Lung microvascular endothelial cell (primary cell): ENCODE measurements at places on chromosomes 6 and 20. TPM values are rescaled to one million over a fixed set of nuclear protein-coding genes. Genes with fewer than 3 reads are reported as not detected.

GRCh38 chr20:56463428-56463827 lies 5.0 kb upstream of the RTF2 start:
- DNase-seq: no peak

DNA sequence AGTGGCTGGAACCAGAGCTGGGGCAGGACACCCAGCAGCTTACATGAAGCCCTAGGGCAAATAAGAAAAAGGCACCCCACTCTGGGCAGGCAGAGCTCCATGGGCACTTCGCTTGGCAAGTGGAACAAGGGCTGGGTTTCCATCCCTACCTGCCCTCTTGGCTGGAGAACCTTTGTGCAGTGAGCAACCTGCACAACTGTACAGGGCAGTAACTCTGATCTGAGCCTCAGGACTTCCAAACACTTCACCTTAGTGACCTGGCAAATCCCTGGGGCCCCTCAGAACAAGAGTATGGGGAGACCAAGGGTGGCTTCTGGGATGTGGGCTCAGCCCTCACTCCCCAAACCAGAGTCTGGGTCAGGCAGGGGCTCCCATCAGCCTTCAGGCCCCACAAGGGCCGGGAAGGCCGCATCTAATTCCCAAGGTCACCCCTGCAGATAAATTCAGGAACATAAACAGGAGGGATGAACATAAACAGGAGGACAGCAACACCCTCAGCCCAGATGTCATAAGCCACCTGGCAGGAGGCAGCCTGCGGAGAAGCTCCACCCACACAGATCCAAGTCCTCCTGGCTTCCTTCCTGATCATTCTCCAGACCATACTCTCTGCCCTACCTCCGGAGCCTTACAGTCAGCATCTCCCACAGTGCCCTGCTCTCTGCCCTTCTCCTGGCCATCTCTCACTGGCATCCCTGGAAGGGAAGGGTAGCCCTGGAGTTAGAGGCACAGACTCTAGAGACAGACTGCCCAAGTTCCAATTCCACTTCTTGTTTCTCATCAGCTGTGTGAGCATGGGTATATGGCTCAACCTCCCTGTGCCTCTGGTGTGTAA lies 37.5 kb downstream of the HNF4A start:
- no peak for DNase-seq

DNA sequence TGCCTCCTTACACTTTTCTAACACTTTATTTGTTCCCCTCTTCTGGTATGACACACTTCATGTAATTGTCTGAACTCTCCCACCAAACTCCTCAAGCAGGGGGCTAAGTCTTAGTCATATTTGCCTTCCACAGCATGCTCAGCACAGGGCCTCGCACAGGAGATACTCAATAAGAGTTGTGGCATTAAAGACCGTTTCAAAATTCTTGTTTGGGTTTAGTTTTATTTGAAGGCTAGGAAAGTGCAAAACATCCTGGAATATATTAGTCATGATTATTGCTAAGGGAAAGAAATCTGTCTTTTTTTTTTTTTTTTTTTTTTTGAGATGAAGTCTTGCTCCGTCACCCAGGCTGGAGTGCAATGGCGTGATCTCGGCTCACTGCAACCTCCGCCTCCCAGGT lies 137.6 kb upstream of the ECI2 start:
- no peak for DNase-seq

- DNase-seq: no peak
Measured at GRCh38 chr6:63245909-63246308, 34.6 kb downstream of the FKBP1C start.

GRCh38 chr6:54093326-54093948 lies 17.8 kb upstream of the MLIP start:
- DNase-seq: no peak

- no peak for DNase-seq
Measured at GRCh38 chr6:31784098-31784925, 7.2 kb upstream of the VWA7 start.

- DNase-seq: no peak
Measured at GRCh38 chr6:144736763-144737162, 451.6 kb downstream of the UTRN start.

GRCh38 chr6:45710304-45710821 lies 305.3 kb downstream of the CLIC5 start:
- DNase-seq: no peak

- DNase-seq: no peak
Measured at GRCh38 chr20:19056909-19057308, 155.5 kb upstream of the SLC24A3 start.

DNA sequence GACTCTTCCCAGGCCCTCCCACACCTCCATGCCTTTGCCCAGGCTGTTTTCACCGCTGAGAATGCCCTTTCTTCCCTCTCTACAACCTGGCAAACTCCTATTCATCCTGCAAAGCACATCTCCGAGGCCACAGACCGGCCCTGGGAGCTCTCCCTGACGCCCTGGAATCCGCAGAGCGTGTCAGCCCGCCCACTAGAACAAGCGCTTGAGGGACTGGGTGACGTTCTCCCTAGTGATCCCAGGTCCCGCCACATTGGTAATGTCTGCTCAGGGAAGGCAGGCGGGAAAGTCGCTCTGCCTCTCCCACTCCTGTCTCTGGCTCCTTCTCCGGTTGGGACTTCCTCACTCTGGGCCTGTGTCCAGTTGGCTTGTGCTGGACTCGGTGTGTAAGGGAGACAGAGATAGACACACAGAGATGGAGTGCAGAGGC lies 61.6 kb downstream of the SRC start:
- no peak for DNase-seq

- no peak for DNase-seq
Measured at GRCh38 chr20:12061466-12061865, 143.8 kb downstream of the BTBD3 start.

- DNase-seq: peak; percentile 97
Measured at GRCh38 chr6:166598441-166599138, 12.1 kb upstream of the RAMACL start.

- DNase-seq: no peak
Measured at GRCh38 chr6:5541751-5542432, 280.6 kb downstream of the FARS2 start.

- DNase-seq: no peak
Measured at GRCh38 chr6:2162079-2162445, 83.3 kb downstream of the GMDS start.

DNA sequence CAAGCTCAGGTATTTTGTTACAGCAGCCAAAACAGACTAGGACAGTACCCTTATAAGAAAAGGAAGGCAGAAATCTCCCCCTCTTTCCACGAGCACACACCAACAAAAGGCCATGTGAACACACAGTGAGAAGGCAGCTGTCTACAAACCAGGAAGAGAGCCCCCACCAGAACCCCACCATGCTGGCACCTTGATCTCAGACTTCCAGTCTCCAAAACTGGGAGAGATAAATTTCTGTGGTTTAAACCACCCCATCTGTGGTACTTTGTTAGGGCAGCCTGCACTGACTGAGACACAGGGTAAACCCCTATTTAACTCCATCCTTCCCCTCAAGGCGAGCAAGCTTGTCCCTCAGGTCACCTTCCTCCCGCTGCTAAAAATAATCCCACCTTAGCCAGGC lies 475.8 kb upstream of the JARID2 start:
- DNase-seq: no peak

DNA sequence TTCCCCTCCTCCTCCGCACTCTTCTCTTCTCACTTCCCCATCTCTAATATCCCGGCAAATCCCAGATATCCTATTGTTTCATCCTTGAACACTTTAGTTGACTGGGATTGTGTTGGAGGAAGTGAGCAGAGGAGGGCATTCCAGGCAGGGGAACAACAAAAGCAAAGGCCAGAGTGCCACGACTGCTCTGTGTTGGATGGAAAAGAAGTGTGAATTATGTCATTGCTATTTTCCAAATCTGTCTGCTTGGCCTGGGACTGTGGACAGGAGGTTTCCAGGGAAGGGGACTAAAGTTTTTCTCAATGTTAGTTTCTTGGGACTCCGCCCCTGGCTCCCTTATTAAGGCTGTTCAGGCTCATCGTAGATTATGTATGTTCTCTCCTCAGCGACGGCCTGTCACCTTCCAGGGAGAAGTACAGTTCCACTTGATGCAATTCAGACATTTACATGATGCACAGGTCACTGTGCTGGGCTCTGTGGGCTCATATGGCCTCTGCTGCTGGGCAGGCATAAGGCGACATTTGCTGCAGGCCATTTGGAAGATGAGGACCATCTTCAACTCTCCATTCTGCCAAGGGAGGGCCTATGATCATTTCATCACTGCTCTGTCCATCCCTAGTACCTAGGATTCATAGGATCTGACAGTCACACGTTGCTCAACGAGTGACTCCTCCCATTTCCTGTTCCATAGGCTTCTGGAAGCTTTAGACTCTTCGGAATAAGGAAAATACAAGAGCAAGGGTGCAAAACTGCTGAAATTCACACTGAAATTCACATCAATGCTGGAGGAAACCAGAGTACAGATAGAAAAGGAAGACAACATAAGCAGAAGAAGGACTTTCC lies 99.1 kb upstream of the KCNK16 start:
- DNase-seq: no peak

DNA sequence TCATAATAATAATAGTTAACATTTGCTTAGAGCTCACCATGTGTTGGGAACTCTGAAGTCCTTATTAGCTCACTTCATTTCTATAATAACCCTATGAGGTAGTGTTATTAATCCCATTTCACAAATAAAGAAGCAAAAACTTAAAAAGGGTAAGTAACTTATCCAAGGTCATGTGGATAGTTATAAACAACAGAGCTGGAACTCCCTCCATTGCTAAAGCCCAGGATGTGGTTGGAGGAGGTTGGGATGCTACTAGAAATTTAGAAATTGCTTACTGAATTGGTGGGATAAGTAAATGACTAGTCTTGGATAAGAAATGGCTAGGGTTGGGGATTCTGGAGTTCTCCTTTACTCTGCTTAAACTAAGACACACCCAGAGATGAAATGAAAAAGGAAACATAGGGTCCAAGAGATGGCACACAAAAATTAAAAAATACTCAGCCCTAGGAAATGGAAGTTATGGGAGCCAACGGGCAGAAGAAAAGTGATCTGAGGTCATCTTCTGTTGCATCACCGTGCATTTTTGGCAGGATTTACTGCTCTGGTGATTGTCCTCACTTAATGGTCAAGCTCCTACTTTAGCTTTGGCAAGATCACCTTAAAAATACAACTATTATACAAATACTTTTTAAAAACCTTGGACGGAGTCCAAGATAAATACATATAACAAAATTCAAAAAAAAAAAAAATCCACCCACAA lies 7.7 kb upstream of the CLIC5 start:
- peak; percentile 44 for DNase-seq

- DNase-seq: no peak
Measured at GRCh38 chr20:9166153-9166780, 97.4 kb downstream of the PLCB4 start.

- no peak for DNase-seq
Measured at GRCh38 chr6:148779142-148779562, 32.3 kb downstream of the UST start.

DNA sequence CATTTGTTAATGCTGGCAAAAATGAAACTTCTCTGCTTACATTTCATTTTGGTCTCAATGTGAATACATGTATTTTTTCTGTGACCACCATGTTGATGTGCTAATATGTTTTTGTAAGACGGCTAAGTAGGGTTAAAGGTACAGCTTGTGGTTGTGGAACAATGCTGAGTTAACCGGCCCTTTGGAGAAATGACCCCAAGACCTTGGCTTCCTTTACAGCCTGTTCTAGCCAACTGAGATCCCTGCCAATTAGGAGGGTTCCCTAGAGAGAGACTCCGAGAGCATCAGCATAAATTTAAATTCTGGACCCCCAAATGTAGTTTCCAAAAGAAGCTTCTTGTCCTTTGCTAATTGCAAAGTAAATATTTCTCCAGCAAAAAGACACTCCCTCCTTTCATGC lies 44.4 kb downstream of the RSPO3 start:
- DNase-seq: no peak

DNA sequence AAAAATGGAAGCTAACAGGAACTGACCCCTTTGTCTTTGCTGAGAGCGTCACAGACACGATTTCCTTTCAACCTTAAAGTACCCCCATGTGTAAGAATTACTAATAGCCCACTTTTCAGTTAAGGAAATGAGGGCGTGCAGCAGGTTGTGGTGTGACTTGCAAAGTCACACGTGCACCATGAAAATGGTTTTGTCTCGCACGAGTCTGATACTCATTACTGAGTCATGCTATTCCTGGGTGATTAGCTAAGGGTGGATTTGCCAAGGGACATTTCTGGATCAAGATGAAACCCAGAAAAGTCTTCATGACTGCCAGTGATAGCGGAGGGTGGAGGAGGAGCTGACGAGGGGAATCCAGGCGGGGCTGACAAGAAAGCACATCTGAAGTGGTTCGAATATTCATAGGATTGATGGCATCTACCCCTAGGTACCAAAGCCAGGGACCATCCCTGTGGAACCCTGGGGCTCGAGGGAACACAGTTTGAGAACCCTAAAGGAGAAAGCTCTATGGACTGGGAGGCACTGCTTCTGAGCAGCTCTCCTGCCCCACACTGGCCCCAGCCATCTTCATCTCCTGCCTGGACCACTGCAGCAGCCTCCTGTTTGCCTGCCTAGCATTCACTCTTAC lies 12.1 kb upstream of the NFATC2 start:
- peak; percentile 90 for DNase-seq

- no peak for DNase-seq
Measured at GRCh38 chr6:110655821-110656220, 159.4 kb downstream of the CDK19 start.

- DNase-seq: no peak
Measured at GRCh38 chr20:39516964-39517363, 554.8 kb downstream of the DHX35 start.

- DNase-seq: peak; percentile 75
Measured at GRCh38 chr6:155177363-155177961, 86.4 kb upstream of the CLDN20 start.

DNA sequence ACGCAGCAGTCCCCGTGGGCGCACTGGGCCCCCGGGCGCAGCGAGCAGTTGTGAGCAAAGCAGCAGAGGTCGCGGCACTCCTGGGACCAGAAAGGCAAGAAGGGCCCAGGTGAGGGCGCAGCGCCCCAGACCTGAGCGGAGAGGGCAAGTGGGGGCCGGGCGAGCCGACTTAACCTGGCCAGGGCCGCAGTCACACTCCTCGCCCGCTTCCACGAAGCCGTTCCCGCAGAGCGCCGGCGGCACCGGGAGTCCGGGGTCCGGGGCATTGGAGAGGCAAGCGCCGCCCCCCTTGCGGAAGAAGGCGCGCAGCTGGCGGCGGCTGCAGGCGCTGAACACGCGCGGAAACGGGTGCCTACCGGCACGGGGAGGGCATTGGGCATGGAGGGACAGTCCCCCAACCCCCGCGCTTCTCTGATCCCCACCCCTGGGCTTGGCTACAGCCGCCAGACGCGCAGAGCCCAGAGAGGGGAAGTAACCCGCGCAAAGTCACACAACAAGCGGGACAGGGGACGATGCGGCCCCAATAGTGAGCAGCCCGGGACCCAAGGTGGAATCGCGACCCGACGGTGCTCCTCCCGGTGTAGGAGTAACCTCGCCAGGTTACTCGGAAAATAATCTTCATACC lies 9.2 kb downstream of the ADAM33 start:
- DNase-seq: no peak

The STX11 gene
- total RNA-seq: 9.4 and 22.6 TPM in 2 replicates

The MAVS gene
- 12.4 and 15.9 TPM in 2 replicates for total RNA-seq

The PLCG1 gene
- 135 and 160 TPM in 2 replicates for total RNA-seq

The RNF5 gene
- 38.6 and 57.1 TPM in 2 replicates for total RNA-seq

The SOBP gene
- 0.20 and 0.65 TPM in 2 replicates for total RNA-seq

The PLEKHG1 gene
- total RNA-seq: 13.5 and 17.2 TPM in 2 replicates

The EPB41L2 gene
- 78.5 and 130 TPM in 2 replicates for total RNA-seq

The ZSWIM3 gene
- 5.0 and 7.9 TPM in 2 replicates for total RNA-seq

The PHF3 gene
- 29.2 and 40.7 TPM in 2 replicates for total RNA-seq

The BMP6 gene
- total RNA-seq: 90.2 and 246 TPM in 2 replicates

The ENPP3 gene
- 0.22 and 0.40 TPM in 2 replicates for total RNA-seq

The CCN2 gene
- total RNA-seq: 191 and 265 TPM in 2 replicates

The MYLK4 gene
- total RNA-seq: 0.40 and 0.44 TPM in 2 replicates

The SKIC2 gene
- 22.7 and 30.2 TPM in 2 replicates for total RNA-seq

The BACH2 gene
- 2.8 TPM in 2 replicates for total RNA-seq
